Naive thymus-derived CD8-positive, alpha-beta T cell (primary cell): ENCODE measurements at places on chromosomes 6 and 20.

DNA sequence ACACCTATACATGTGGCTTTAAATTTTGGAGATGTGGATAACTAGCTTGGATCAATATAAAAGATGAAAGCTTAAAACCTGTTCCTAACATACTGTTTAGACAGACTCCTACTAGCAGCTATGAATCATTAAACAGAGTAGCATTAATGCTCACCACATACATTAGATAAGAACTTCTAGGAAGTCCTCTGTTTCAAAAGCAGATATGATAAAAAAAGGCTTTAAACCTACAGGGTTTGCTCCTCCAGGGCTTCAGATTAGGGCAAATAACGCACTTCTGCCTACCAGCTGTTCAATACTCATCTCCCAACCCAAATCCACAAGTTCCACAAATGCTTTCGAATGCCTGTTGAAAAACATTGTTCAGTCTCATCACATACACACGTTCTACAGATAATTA lies 1.5 kb downstream of the REPS1 start:
- peaks cover 8% of the 10 kb centered on the region for H3K4me1 ChIP-seq
- no peaks in the 10 kb centered on the region for H3K36me3 ChIP-seq
- no peaks in the 10 kb centered on the region for H3K27me3 ChIP-seq
- peak overlapping the region; percentile 83 for H3K4me3 ChIP-seq

DNA sequence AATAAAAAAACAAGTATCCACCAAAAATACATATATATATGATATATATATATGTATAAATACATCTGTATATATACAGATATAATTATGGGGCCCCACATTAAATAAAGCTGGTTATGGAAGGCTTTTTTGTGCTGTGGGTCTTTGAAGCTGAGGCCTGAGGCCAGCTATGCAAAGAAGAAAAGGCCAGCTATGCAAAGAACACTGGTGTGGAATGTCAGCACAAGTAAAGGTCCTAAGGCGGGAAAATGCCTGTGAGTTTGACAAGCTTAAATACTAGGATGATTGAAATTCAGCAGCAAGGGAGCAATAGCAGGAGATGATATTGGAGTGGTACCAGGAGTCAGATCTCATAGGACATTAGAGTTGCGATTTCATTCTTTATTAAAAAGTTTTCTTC lies 25.2 kb downstream of the ADGRF1 start:
- no peak overlapping the region for H3K4me3 ChIP-seq
- peaks cover 11% of the 10 kb centered on the region for H3K27me3 ChIP-seq
- peaks cover 4% of the 10 kb centered on the region for H3K36me3 ChIP-seq
- H3K27ac ChIP-seq = no peak overlapping the region
- no peaks in the 10 kb centered on the region for H3K4me1 ChIP-seq

- no peaks in the 10 kb centered on the region for H3K36me3 ChIP-seq
- no peak overlapping the region for H3K27ac ChIP-seq
- DNase-seq = no peak
- no peak overlapping the region for H3K4me3 ChIP-seq
- peaks cover 31% of the 10 kb centered on the region for H3K27me3 ChIP-seq
Measured at GRCh38 chr6:160174681-160175080, 53.1 kb downstream of the SLC22A1 start.

- H3K27me3 ChIP-seq = no peaks in the 10 kb centered on the region
- no peak overlapping the region for H3K4me3 ChIP-seq
- no peak overlapping the region for H3K27ac ChIP-seq
- H3K36me3 ChIP-seq = no peaks in the 10 kb centered on the region
- DNase-seq = no peak
Measured at GRCh38 chr20:41249411-41250281, 67.9 kb downstream of the ZHX3 start.

- no peak overlapping the region for H3K4me3 ChIP-seq
- no peak overlapping the region for H3K27ac ChIP-seq
- no peaks in the 10 kb centered on the region for H3K4me1 ChIP-seq
- no peak for DNase-seq
Measured at GRCh38 chr6:89974834-89975233, 80.6 kb downstream of the GJA10 start.

DNA sequence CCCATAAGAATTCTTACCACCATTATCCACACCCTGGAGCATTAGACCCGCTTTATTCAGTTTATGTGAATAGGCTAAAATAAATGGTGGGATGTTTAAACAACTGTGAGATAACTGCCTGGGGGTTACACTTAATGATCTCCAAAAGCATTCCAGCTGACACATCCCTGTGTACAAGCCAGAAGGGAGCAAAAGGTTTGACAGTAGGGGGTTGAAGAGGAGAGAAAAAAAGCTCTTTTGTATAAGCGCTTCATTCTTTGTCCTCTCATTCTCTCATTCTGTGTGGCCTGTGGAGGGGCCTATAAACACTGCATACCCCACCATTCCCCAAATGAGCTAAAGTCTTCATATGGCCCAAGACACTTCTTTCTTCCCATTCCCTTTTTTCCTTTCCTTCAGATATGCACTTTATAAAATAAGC lies 30.8 kb upstream of the COL21A1 start:
- no peak overlapping the region for H3K27ac ChIP-seq
- no peaks in the 10 kb centered on the region for H3K36me3 ChIP-seq
- H3K4me1 ChIP-seq = no peaks in the 10 kb centered on the region
- no peaks in the 10 kb centered on the region for H3K27me3 ChIP-seq
- no peak overlapping the region for H3K4me3 ChIP-seq

DNA sequence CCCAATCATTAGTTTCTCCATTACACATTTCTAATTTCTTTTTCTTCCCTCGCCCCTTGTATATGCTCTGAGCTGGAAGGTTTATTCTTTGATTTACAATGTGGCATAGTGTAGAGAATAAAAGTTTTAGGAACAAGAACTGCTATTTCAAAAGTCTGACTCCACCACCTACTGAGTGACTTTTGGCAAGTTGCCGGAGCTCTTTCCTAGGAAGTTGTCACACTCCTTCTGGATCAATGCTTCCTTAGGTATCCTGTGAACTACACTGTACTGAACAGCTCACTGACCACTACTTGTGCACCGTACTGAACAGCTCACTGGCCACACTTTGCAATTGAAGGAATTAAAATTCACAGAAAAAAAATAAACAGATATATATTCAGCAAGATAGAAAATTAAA lies 458.2 kb downstream of the FRK start:
- no peak overlapping the region for H3K27ac ChIP-seq
- no peaks in the 10 kb centered on the region for H3K36me3 ChIP-seq
- H3K4me1 ChIP-seq = no peaks in the 10 kb centered on the region
- no peak overlapping the region for H3K4me3 ChIP-seq
- no peaks in the 10 kb centered on the region for H3K27me3 ChIP-seq

- H3K36me3 ChIP-seq = peaks cover 68% of the 10 kb centered on the region
- no peak for DNase-seq
- H3K4me1 ChIP-seq = peaks cover 3% of the 10 kb centered on the region
- no peak overlapping the region for H3K27ac ChIP-seq
Measured at GRCh38 chr6:90536520-90536919, 50.4 kb downstream of the MAP3K7 start.

- peaks cover 37% of the 10 kb centered on the region for H3K4me1 ChIP-seq
- H3K36me3 ChIP-seq = no peaks in the 10 kb centered on the region
- H3K4me3 ChIP-seq = peak overlapping the region; percentile 99
- H3K27me3 ChIP-seq = no peaks in the 10 kb centered on the region
- H3K27ac ChIP-seq = peak overlapping the region; percentile 98
- no peak for DNase-seq
Measured at GRCh38 chr6:26195924-26196845, 109.0 kb downstream of the HFE start.

GRCh38 chr6:106666282-106667021 lies 37.1 kb downstream of the QRSL1 start:
- H3K27me3 ChIP-seq = no peaks in the 10 kb centered on the region
- H3K36me3 ChIP-seq = peaks cover 10% of the 10 kb centered on the region
- H3K4me3 ChIP-seq = no peak overlapping the region
- no peak for DNase-seq

GRCh38 chr20:34037121-34037520 lies 43.4 kb downstream of the RALY start:
- peaks cover 34% of the 10 kb centered on the region for H3K36me3 ChIP-seq
- H3K4me1 ChIP-seq = peaks cover 88% of the 10 kb centered on the region
- peak overlapping the region; percentile 68 for H3K27ac ChIP-seq
- peak; percentile 71 for DNase-seq
- no peaks in the 10 kb centered on the region for H3K27me3 ChIP-seq

DNA sequence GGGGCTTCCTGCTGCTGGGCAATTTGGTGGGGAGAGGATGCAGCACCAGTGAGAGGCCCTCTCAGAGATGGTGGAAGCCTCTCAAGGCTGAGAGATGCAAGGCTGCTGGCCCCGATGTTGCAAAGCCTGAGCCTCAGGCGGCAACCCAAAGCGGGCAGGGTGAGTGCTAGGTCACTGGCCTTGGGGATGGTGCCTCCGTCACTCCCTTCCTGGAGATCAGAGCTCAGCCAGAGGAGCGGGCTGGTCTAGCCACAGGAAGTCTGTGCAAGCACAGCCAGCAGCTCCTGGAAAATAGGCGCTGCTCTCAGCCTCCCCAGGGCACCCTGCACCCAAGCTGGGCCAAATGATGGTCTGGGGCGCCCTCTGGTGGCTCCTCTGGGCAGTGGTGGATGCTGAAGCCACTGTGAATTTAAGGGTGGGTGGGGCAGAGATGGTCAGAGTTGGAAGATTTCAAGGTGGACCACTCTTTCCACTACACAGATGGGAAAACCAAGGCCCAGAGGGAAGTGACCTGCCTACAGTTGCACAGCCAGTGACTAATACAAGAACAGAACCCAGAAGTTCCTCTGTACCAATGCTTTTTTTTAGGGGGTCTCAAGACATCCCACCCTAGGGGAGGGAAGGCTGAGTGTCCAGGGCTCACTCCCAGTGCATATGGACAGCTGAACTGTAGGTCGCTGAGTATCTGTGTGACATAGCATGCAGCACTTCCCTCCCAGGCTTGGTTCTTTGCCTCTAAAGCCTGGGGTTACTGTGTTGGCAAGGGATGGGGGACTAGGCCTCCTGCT lies 20.8 kb downstream of the C20orf203 start:
- H3K36me3 ChIP-seq = no peaks in the 10 kb centered on the region
- peak overlapping the region; percentile 61 for H3K4me3 ChIP-seq
- peak; percentile 88 for DNase-seq
- no peak overlapping the region for H3K27ac ChIP-seq

DNA sequence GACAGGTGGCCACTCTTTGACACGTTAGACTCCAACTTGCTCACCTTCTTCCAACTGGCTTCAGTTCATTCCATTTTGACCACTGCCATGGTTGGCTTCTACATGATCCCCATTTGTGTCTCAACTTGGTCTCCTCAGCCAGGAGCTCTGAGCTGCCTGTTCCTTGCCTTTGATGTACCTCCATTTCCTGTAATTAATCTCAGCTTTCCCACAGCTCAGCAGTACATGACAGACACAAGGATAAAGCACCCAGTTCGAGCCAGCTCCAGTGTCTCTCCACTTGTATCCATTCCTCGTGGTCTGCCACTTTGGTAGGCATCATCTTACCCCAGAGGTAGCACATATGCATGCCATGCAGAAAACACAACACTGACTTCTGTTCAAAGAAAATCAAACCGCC lies 161.0 kb downstream of the TSHZ2 start:
- H3K4me3 ChIP-seq = no peak overlapping the region
- no peaks in the 10 kb centered on the region for H3K36me3 ChIP-seq
- no peak overlapping the region for H3K27ac ChIP-seq
- DNase-seq = no peak
- H3K4me1 ChIP-seq = no peaks in the 10 kb centered on the region
